Activated CD8-positive, alpha-beta memory T cell treated with anti-CD3 and anti-CD28 coated beads for 4 hours (primary cell): ENCODE measurements at places on chromosomes 4 and X.

DNA sequence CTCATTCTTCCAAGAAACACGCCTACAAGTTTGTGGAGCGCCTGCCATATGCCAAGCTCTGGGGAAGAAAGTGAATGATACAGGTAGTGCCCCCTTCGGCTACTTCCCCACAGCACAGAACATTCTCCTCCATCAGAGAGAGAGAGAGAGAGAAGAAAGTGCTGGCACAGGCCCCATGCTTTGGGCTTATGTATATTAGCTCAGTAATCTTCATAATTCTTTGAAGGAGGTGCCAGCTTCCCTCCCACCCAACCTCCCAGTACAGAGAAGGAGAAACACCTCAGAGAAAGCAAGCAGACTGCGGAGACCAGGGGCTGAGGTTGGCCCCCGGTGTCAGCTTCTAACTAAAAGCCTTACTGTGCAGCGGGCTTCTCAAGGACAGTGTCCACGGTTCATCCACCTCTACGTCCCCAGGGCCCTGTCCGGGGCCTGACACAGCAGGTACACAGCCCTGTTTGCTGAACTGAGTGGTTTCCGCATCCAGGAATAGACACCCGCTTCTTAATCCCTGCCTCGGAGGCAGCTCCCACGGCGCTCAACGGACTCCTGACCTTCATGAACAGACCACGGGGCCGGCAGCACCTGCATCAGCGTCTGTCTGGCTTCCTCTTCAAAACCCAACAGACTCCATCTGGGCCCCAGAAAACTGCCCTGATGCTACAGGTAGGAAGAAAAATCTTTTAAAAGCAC is 50.2 kb downstream of the JAKMIP1 start:
- DNase-seq: no peak

DNA sequence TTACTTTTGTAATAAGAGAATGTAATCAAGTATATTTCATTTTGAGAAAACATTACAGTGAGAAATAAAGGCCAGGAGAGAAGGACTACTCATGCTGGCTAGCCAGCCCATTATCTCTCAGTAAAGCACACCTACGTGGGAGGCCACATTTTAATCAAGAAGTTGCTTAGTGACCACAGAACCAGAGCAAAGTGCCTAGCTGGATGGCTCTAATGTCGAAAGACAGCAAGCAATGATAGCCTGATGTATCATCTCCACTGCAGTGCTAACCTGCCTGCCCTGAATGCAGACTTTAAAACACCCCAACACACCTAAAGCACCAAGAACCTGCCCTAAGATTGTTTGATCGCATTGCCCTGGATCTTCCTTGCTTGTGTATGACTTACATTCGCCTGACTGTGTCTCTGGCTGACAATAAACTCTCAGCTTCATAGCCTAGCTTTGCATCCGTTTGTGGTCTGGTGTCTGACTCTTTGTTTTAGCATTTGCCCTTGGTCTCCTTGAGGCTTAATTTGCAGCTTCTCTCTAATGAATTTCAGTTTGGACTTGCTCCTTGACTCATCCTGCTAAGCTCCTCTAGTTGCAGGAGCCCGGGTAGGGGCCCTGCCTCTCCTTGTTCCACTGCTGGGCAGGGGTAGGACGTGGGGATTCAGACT is 31.4 kb upstream of the SOWAHD start:
- no peak for DNase-seq

DNA sequence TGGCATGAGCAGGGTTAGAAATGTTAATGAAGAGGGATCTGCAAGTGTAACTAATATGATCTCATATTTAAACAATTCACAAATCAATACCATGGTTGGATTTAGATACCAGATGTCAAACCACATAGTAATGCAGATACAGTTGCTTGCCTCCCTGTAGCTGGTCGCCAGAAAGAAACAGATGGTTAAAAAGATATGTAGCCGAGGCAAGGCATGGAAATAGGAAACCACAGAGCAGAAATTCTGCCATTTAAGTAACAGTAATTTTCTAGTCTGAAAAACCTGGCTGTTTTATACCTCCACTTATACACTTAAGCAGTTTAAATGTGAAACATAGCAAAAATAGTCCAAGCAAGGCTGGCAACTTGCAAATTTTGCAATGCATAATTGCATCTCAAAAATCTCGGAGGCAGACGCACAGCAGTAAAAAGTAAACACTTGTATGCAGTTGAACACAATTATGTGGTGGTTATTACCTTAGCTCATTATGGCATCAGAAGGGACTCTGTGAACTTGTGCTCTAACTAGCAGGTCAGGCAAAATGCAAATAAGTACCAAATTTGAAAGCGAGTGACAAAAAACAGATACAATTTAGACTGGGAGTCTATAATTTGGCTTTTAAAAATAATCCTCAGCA is 126.8 kb downstream of the NAA11 start:
- DNase-seq: no peak

- DNase-seq: no peak
Measured at GRCh38 chrX:13418126-13419097, 98.6 kb upstream of the ATXN3L start.

GRCh38 chr4:82523179-82523578 is 38.6 kb downstream of the TMEM150C start:
- no peak for DNase-seq

- no peak for DNase-seq
Measured at GRCh38 chr4:144179152-144179739, 38.7 kb upstream of the GYPA start.

GRCh38 chr4:36196145-36196913 is 48.0 kb downstream of the ARAP2 start:
- no peak for DNase-seq

DNA sequence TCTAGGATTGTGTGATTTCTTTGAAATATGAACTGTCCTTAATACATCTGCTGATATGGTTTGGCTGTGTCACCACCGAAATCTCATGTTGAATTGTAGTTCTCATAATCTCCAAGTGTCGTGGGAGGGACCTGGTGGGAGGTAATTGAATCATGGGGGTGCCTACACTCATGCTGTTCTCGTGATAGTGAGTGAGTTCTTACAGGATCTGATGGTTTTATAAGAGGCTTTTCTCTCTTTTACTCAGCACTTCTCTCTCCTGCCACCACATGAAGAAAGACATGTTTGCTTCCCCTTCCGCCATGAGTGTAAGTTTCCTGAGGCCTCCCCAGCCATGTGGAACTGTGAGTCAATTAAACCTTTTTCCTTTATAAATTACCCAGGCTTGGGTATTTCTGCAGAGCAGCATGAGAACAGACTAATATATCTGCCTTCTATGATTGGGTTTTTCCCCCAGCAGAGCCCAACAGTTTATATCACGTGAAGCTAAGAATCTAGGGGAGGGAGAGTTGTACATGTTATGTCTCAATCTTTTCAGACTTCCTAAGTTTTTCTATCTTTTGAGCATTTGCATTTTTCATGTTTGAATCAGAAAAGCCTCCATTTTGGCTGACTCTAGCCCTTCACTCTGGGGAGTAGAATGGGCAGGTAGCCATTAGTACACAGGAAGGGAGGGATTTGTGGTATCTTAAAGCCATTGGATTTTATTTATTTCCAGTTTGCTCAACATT is 58.9 kb downstream of the PLAC1 start:
- no peak for DNase-seq

- no peak for DNase-seq
Measured at GRCh38 chr4:152896811-152897210, 39.3 kb upstream of the FHDC1 start.

GRCh38 chr4:76897536-76898384 is at the start of gene SOWAHB:
SOWAHB (minus strand) TSS chr4:76898144; CDS start chr4:76897849, 295 bp downstream.
- DNase-seq: no peak

DNA sequence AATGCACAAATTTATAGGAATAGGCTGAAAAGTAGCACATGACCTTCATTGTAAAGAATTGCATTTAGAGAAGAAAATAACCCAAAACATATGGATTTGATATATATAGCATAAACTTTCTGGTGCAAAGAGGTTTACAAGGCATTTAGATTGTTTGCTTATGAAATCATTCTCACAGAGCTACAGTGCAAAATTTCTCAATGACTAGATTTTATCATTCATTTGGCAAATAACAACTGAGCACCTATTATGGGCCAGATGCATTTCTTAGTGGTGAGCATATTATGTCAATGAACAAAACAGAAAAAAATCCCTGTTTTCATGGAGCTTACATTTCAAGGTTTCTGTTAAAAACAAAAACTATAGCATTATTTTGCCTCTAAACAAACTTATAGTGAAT is 34.1 kb upstream of the TNIP3 start:
- no peak for DNase-seq

- no peak for DNase-seq
Measured at GRCh38 chr4:124061413-124061812, 651.1 kb downstream of the ANKRD50 start.

GRCh38 chrX:69429339-69430015 is 74.6 kb upstream of the NALF2 start:
- no peak for DNase-seq
